ENCODE measurements at places on chromosomes 6 and 20.

GRCh38 chr6:85125526-85125925 lies 324.4 kb upstream of the NT5E start:
- DNase-seq: no peak

GRCh38 chr6:140183881-140184280 lies 809.4 kb upstream of the CITED2 start:
- no peak for DNase-seq

- no peak for DNase-seq
These were observed 5.0 kb downstream of the MPC1 start for GRCh38 chr6:166377721-166378120.

DNA sequence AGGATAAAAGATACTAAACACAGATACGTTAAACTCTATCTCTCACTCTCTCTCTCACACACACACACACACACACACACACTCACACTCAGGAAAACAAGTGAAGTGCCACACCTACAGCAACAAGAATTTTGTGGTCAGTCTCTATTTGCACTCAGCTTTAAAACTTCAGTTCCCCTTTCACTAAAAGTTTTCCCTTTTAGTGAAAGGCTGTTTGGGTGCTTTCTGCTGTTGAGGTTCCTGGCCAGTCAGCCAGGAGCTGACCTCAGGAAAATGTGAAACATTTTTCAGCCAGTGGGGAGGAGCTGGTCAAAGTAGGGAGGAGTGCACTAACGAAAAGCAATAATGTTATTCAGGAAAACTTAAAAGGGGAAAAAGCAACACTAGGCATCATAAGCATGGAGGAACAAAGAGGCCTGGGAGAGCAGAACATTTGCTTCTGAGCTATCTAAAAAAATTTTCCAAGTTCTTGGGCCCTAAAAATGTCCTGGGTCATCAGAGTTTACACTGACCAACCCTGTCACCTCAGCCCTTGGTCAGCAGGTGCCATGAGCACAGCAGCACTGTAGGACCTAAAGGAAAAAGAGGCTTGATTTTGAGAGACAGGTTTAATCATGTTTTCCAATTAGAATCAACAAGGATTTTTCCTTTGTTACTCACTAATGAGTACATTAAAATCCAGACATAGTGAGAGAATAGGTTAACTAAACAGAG lies 30.7 kb upstream of the NT5E start:
- DNase-seq: no peak

DNA sequence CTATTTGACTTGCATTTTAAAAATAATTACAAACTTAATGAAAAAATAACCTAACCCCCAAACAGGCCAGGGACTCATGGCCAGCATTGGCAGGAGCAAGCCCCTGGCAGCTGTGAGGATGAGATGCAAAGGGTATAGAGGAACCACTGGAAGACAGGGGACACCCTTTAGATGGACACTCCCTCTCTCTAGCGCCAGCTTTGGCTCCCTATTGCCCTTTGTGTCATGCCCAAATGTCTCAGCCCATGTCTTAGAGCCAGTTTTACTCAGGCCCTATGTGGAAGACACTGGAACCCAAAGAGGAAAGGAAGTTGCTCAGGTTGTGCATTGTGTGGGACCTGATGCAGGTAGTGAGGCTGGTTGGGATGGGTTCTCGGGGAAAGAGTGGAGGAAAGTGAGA lies 34.9 kb upstream of the RSPO4 start:
- DNase-seq: no peak

- DNase-seq: peak; percentile 9
These were observed 1.4 kb downstream of the SLC35F1 start for GRCh38 chr6:117908246-117909068.

DNA sequence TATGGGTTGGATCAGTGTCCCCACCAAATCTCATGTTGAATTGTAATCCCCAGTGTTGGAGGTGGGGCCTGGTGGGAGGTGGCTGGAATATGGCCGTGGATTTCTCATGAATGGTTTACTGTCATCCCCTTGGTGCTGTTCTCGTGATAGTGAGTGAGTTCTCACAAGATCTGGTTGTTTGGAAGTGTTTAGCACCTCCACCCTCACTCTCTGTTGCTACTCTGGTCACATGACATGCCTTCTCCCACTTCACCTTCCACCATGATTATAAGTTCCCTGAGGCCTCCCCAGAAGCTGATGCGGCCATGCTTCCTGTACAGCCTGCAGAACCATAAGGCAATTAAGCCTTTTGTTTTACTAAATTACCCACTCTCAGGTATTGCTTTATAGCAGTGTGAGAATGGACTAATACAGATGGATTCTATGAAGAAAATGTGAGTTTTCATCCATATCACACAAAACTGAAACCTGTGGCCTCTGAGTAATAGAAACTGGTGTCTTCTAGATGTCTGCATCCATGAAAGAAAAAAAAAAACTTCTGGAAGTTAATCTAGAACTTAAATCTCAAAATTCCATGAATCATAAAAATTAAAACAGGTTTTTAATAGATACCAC lies 39.3 kb downstream of the MBOAT1 start:
- DNase-seq: no peak

GRCh38 chr20:25624500-25624939 lies 706 bp upstream of the NANP start:
- no peak for DNase-seq

DNA sequence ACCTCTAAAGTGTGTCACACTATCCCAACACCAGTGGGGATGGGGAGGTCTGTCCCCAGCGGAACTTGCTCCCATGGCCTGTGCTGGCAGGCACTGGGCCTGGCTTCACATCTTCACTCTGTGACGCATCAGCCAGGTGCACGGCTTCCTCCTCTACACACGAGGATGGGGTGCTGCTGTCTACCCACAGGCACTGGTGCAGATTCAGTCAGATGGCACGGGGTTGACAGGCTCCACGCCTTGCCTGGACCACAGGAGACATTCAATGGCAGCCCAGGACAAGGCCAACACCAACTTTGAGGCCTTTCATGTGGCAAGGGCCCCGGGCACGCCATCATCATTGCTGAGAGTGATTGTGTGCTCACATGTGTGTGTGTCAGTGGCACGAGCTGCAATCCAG lies 92.4 kb downstream of the TMEM242 start:
- no peak for DNase-seq

- no peak for DNase-seq
These were observed 77.7 kb upstream of the OLIG3 start for GRCh38 chr6:137571854-137572253.

GRCh38 chr20:32338665-32339064 lies 19.5 kb upstream of the ASXL1 start:
- DNase-seq: no peak

DNA sequence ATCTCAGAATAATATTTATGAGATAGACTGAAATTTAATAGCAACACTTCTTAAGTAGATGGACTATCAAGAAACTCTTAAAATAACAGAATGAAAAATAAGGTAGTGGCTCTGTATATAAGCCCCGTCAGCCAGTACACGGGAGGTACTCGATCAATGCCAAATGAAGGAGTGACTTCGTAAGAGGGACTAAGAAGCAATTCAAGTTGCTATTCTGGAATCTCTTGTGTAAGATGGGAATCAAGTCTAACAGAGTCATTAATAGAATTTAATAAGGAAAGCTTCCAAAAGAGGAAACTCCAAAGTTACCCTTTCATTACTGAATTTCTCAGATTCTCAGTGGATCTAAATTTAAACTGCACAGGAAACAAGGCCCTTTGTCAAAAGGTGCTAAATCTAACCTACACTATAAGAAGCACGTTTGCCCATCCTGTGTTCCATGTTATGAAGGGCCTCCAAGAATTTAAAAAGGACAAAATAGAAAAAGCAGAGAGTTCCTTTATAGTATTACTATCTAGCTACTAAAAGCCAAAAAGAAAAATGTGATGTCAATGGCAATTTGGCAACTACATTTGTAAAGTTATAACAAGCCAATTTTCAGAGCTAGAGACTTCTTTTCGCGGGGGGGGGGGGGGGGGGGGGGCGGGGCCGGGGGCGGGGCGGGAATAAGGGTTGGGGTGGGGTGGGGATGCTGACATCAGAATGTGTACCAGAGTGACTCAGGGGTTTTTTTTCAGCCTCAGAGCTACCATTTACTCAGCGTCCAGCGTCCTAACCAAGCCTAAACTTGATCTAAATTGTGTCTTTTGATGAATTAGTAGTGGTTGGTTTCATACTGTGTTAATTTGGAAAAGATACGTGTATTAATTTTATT lies 200.6 kb downstream of the GMPR start:
- DNase-seq: no peak

DNA sequence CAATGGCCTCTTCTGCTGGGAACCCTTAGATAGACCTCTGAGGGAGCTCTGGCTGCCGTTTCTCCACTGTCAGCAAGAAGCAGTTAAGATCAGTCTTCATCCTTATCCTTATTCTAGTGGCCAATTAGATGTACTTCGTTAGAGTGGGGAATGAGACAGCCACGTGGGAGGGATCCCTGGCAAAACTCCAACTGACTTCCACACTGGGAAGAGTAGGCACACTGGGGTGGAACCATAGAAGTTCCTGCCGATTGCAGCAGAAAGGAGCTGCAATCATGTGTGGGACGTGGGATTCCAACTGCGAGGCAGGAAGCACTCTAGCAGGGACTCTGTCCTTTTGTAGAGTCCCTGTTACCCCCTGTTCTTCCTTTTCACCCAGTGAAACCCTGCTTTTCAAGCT lies 226.3 kb upstream of the RGS17 start:
- no peak for DNase-seq

GRCh38 chr6:11917951-11918738 lies 94.0 kb upstream of the HIVEP1 start:
- no peak for DNase-seq

- DNase-seq: no peak
These were observed 76.6 kb upstream of the PTPRK start for GRCh38 chr6:128597004-128597403.

- no peak for DNase-seq
These were observed 197.8 kb upstream of the HDDC2 start for GRCh38 chr6:125499535-125499934.

- DNase-seq: no peak
These were observed 8.9 kb downstream of the TRIM10 start for GRCh38 chr6:30152016-30152673.

DNA sequence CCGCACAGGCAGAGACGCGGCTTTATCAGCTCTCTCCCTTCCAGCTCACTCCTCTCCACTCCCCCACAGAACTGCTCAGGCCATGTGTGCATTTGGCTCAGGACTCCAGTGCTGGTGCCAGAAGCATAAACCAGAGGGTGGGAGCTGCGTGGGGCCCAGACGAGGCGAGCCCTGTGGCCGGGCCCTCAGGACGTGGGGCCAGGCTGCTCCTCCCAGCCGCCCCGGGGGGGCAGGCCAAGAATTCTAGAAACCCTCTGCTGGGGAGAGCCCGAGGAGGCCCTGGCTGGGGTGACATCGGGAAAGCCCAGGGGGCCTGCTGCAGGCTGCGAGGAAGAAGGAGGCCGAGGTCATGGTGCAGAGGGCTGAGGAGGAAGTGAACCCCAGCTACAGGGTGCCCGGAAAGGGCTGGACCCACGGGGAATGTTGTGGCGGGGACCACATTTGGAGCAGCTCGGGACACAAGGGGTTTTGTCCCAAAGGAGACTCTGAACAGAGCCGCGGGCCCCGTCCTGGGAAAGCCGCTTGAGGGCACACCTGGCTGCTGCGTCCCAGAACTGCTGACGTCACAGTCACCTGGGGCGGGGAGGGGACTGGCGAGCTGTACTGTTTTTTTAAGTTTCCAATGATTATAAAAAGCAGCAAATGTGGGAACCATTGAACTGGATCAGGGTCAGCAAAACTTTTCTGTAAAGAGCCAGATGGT lies 107.1 kb downstream of the BANF2 start:
- no peak for DNase-seq

DNA sequence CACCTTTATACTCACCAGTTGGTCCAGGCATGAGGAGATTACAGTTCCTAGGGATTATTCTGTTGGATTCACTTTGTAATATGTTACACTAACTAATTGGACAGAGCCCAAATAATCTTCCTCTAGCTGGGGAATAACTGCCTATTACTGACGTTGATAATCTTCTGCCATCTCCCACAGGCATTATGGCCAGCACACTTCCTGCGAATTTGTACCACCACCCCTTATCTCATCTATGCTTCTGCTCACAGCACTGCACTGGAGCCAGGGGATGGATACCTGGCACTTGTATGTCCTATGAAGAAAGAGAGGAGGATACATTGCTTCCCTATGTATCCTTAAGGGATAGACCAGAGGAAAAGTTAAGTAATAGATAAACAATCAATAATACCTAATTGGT lies 494.8 kb upstream of the MAN1A1 start:
- DNase-seq: no peak

GRCh38 chr20:61733891-61734732 lies 331.6 kb downstream of the TAF4 start:
- no peak for DNase-seq
